ENCODE measurements at places on chromosomes 7 and 10.
A peak's percentile ranks its signal among the peaks of the same experiment; 100 is the strongest.

DNA sequence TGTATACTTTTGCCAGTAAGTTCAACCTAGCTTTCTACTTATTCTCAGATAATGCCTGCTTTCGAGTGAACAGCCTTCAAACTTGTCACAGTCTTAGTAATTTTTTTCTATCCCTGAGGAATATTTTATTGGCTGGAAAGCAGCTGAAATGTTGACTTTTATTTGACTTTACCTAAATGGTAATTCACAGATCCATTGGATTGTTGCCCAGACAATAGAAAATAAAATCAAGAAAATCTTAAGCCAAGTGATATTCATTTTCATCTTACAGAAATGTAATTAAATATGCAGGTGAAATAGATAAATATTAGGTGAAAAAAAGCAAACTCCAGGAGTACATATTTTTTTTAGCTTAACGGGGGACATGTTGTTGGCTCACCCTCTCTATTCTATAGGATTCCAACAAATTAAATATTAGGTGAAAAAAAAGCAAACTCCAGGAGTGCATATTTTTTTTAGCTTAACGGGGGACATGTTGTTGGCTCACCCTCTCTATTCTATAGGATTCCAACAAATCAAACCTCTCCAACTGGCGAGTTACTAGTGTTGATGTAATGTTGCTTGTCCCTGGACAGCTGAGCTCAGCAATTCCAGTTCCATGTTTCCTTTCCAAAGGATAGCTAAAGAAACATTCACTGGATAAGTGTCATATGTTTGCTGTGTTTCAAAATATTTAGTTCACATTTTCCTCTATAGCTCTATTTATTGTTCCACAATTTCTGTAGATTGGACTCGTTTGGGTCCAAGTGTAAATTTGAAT is 4.2 kb downstream of the TMEM26 start:
- H3K36me3 ChIP-seq = no peaks in the 10 kb centered on the region
- no peak for DNase-seq
- H3K27me3 ChIP-seq = peaks cover 18% of the 10 kb centered on the region
- H3K4me1 ChIP-seq = peaks cover 11% of the 10 kb centered on the region

DNA sequence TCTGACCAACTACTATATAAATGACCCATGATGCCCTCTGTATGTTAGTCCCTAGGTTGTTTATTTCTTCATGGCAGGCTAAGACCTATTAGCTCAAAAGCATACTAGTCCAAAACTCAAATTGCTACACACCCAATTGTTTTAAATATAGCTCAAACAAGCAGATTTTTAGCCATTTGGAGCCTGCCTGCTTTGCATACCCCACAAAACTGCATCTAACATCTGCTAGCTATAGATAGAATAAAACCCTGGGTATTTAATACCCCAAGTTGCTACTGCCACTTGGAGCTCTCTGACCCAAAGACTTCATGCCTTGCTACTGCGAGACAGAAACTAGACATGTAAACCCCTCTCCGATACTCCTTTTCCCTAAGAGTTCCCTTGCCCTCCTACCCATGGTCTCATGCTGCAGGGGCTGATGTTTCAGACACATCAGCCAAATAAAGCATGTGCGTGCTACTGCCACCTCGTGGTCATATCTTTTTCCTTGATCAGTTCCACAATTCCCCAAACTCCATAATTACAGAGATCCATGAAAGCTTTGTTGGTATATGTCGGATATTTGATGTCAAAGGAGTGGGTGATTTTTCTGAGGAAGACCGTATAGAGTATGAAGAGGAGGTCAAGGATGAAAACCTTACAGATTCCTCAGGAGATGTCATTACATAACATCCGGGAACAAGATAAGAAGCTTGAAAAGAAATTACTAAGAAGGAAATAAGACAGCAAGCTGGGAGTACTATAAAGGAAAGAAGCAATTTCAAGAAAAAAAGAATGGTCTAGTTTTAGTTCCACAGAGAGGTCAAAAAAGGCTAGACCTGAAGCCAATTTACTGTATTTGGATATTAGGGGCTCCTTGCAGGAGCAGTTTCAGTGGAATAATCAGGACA is 386.6 kb downstream of the SH2D4B start:
- H3K27me3 ChIP-seq = peaks cover 7% of the 10 kb centered on the region
- H3K36me3 ChIP-seq = no peaks in the 10 kb centered on the region
- no peak overlapping the region for H3K27ac ChIP-seq
- DNase-seq = peak; percentile 44
- H3K4me3 ChIP-seq = no peak overlapping the region

- no peaks in the 10 kb centered on the region for H3K36me3 ChIP-seq
- H3K27ac ChIP-seq = no peak overlapping the region
- no peak for DNase-seq
- H3K27me3 ChIP-seq = no peaks in the 10 kb centered on the region
These were observed 39.6 kb downstream of the ADAMTS14 start for GRCh38 chr10:70711911-70712310.

DNA sequence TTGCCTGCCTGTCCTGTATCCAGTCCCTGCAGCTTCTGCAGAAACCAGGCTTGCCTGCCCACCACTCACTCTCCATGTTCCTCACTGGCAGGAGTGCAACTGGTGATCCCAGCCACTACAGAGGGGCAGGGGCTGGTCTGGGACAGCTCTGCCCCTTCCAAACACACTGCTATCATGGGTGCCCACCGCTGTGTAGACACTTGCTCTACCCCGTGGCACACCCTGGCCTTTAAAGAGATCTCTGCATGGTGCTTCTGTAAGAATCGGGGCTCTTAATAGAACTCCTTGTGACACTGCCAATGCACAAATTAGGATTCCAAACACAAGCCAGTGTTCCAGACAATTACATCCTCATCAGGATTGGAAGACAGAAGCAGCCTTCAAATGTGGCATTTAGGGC is 41.7 kb downstream of the C10orf90 start:
- DNase-seq = no peak
- H3K27me3 ChIP-seq = no peaks in the 10 kb centered on the region
- no peaks in the 10 kb centered on the region for H3K4me1 ChIP-seq
- H3K4me3 ChIP-seq = no peak overlapping the region
- H3K36me3 ChIP-seq = no peaks in the 10 kb centered on the region
- no peak overlapping the region for H3K27ac ChIP-seq

DNA sequence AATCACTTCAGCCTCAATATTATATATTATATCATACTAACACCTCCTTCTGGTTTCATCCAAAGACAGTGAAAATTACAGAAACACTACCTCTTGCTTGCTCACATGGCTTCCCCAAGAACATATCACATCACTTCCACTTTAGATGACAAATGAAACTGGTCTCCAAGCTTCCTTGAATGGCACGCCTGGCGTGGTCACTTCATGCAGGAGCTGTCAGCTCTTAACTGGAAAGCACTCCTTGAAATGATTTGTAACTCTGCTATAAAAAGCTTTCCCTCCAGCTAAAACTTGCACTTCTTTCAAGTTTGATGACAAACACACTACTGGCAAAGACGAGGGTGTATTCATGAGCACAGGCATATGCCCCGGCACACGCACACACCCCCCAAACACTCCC is 84.1 kb upstream of the INHBA start:
- no peak overlapping the region for H3K27ac ChIP-seq
- no peak overlapping the region for H3K4me3 ChIP-seq
- no peak for DNase-seq
- H3K4me1 ChIP-seq = no peaks in the 10 kb centered on the region

DNA sequence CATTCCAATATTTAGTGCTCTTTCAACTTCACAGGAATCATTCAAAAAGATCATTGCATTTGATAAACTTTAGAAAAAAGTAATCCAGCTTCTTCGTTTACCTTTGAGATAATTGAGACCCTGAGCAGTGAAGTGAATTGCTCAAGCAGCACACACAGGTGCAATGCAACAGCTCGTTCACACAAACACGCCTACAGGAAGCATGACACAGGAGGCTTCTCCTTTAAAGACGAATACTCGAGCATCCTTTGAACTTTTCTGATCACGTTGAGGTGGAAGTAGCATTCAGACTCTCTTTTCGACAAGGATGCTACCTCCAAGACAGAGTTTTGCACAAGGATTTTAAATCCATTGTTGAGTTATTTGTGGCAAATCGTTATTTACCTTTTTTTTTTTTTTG is 18.0 kb upstream of the RSU1 start:
- no peaks in the 10 kb centered on the region for H3K27me3 ChIP-seq
- no peaks in the 10 kb centered on the region for H3K36me3 ChIP-seq
- no peak overlapping the region for H3K27ac ChIP-seq
- DNase-seq = peak; percentile 57

DNA sequence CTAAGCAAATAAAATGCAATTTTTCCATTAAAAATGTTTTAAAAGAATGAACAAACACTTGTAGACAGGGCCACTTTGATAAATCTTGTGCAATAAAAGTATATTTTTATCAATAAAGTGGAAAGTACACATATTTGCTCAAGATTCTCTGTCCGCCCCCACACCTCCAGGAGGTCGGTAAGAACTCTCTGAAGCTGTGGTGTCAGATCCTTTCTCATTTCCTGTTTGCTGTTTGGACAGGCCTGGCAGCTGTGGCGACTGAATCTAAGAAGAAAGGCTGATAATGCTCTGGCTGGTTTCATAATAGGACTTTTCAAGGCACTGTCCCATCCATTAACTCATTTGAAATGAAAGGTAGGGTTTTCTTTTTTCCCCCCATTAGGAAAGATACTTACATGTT is 15.3 kb upstream of the ASB4 start:
- H3K4me3 ChIP-seq = no peak overlapping the region
- H3K27me3 ChIP-seq = no peaks in the 10 kb centered on the region
- no peak overlapping the region for H3K27ac ChIP-seq

DNA sequence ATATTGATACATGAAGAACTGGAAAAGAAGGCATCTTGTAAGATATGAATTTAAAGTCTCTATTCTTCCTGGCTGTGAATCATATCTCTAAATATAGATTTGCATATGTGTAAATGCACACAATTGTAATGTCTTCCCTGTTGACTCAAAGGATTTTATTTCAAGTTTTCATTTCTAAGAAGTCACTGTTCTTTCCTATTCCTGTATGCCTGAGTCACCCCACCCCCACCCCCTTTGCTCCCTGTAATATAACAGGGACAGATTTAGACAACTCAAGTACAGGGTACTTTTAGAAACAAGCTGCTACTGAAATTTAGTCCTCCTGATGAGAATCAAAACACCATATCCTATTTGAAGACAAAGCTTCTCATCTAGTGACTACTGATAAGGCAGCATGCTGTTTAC is 43.0 kb upstream of the HECTD2 start:
- peak; percentile 32 for DNase-seq
- no peaks in the 10 kb centered on the region for H3K36me3 ChIP-seq
- H3K27ac ChIP-seq = peak overlapping the region; percentile 21
- peaks cover 28% of the 10 kb centered on the region for H3K27me3 ChIP-seq
- no peak overlapping the region for H3K4me3 ChIP-seq

GRCh38 chr7:65325793-65326432 is 47.7 kb upstream of the ZNF92 start:
- H3K36me3 ChIP-seq = no peaks in the 10 kb centered on the region
- H3K4me3 ChIP-seq = no peak overlapping the region
- no peak for DNase-seq

DNA sequence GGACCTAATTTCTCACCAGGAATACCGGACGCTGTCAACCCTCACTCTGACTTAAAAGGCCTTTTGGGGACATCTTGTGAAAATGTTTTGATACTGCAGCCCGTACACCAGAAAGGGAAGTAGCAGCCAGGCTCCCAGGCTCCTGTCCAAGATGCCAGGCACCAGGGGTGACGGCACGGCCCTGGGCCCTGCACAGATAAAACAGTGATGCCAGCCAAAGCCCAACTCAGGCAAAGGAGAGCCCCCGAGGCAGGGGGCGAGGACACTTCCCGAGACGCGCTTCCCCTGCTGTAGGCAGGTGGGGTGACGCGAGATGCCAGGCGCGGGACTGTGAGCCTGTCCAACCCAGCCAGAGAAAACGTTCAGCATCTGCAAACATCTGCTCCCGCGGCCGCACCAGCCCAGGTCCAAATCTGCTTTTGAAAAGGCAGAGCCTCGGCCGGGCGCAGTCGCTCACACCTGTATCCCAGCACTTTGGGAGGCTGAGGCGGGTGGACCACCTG is 15.7 kb downstream of the ZFAND2A start:
- DNase-seq = no peak
- no peaks in the 10 kb centered on the region for H3K27me3 ChIP-seq
- no peak overlapping the region for H3K4me3 ChIP-seq
- no peak overlapping the region for H3K27ac ChIP-seq
- no peaks in the 10 kb centered on the region for H3K36me3 ChIP-seq

DNA sequence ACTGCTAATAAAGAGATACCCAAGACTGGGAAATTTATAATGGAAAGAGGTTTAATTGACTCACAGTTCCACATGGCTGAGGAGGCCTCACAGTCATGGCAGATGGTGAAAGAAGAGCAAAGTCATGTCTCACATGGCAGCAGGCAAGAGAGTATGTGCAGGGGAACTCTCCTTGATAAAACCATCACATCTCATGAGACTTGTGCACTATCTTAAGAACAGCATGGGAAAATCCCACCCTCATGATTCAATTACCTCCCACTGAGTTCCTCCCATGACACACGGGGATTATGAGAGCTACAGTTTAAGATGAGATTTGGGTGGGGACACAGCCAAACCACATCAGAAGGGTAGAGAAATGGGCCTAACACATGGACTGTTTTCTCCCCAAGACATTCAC is 156.3 kb downstream of the CCDC71L start:
- peaks cover 6% of the 10 kb centered on the region for H3K27me3 ChIP-seq
- peak; percentile 23 for DNase-seq

- no peaks in the 10 kb centered on the region for H3K4me1 ChIP-seq
- H3K27me3 ChIP-seq = no peaks in the 10 kb centered on the region
These were observed 25.0 kb downstream of the CISD1 start for GRCh38 chr10:58293989-58294388.

GRCh38 chr10:132548106-132548823 is 10.7 kb downstream of the INPP5A start:
- no peak overlapping the region for H3K27ac ChIP-seq
- no peak for DNase-seq
- no peaks in the 10 kb centered on the region for H3K36me3 ChIP-seq
- peaks cover 74% of the 10 kb centered on the region for H3K4me1 ChIP-seq
- H3K27me3 ChIP-seq = no peaks in the 10 kb centered on the region

GRCh38 chr7:8190119-8190895 is 71.7 kb downstream of the ICA1 start:
- H3K4me1 ChIP-seq = peaks cover 8% of the 10 kb centered on the region
- H3K27me3 ChIP-seq = no peaks in the 10 kb centered on the region
- H3K4me3 ChIP-seq = no peak overlapping the region
- H3K27ac ChIP-seq = no peak overlapping the region

DNA sequence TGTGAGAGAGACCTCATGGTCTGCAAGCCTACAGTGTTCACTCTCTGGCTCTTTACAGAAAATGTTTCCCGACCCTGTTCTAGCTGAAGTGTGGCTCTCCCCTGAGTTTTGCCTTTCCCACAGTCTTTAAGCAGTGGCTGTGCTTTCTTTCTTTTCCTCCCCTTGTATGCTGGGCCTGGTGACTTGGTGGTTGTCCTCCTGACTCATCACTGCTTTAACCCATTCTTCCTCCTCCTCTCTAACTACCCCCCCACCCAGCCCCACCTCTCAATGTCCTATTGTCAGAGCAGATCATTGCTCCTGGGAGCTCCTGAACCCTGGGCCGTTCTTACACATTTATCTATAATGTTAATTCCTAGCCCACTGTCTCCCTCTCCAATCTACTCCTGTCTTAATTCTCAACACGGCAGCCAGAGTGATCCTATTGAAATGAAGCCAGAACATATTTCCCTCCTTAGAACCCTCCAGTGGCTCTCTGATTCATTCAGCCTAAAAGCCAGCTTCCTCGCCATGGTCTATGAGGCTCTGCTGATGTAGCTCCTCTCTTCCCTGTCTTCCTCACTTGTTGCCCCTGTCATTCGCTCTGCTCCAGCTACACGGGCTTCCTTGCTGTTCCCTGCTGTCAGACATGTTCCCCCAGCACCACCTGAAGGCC is 55.0 kb downstream of the DENND11 start:
- no peak for DNase-seq
- H3K4me3 ChIP-seq = no peak overlapping the region

GRCh38 chr10:102758240-102758932 is 14.6 kb downstream of the WBP1L start:
- H3K4me1 ChIP-seq = peaks cover 34% of the 10 kb centered on the region
- peak overlapping the region; percentile 33 for H3K4me3 ChIP-seq
- H3K27me3 ChIP-seq = no peaks in the 10 kb centered on the region
